ENCODE measurements at places on chromosomes 16 and 17. TPM values are rescaled to one million over a fixed set of nuclear protein-coding genes. Genes with fewer than 3 reads are reported as not detected.

The KRT222 gene
- total RNA-seq = not detected

The USP22 gene
- 279 TPM for total RNA-seq

The METTL2A gene
- 22.7 TPM for total RNA-seq

The NTN3 gene
- 0.59 TPM for total RNA-seq

The NRN1L gene
- not detected for total RNA-seq

The CDH16 gene
- total RNA-seq = not detected

The FBXW10B gene
- total RNA-seq = 0.92 TPM

The KAT8 gene
- 32.1 TPM for total RNA-seq

The ERN1 gene
- 27.4 TPM for total RNA-seq

The SLC47A1 gene
- total RNA-seq = not detected
